Heart right ventricle (tissue), 16 donors: ENCODE measurements at places on chromosomes 2 and 18. TPM values are rescaled to one million over a fixed set of nuclear protein-coding genes. Genes with fewer than 3 reads are reported as not detected.

- no peak for DNase-seq
- H3K4me3 ChIP-seq, result no peak overlapping the region
- no peak overlapping the region for H3K27ac ChIP-seq
- H3K27me3 ChIP-seq, result no peaks in the 10 kb centered on the region
Observed at GRCh38 chr2:191713837-191714236, 35.9 kb downstream of the NABP1 start.

GRCh38 chr18:3491981-3492555 is 42.1 kb downstream of the TGIF1 start:
- no peak overlapping the region for H3K4me3 ChIP-seq
- peaks cover 7% of the 10 kb centered on the region for H3K27me3 ChIP-seq
- H3K4me1 ChIP-seq, result no peaks in the 10 kb centered on the region
- no peak overlapping the region for H3K27ac ChIP-seq
- H3K36me3 ChIP-seq, result no peaks in the 10 kb centered on the region
- DNase-seq, result no peak

DNA sequence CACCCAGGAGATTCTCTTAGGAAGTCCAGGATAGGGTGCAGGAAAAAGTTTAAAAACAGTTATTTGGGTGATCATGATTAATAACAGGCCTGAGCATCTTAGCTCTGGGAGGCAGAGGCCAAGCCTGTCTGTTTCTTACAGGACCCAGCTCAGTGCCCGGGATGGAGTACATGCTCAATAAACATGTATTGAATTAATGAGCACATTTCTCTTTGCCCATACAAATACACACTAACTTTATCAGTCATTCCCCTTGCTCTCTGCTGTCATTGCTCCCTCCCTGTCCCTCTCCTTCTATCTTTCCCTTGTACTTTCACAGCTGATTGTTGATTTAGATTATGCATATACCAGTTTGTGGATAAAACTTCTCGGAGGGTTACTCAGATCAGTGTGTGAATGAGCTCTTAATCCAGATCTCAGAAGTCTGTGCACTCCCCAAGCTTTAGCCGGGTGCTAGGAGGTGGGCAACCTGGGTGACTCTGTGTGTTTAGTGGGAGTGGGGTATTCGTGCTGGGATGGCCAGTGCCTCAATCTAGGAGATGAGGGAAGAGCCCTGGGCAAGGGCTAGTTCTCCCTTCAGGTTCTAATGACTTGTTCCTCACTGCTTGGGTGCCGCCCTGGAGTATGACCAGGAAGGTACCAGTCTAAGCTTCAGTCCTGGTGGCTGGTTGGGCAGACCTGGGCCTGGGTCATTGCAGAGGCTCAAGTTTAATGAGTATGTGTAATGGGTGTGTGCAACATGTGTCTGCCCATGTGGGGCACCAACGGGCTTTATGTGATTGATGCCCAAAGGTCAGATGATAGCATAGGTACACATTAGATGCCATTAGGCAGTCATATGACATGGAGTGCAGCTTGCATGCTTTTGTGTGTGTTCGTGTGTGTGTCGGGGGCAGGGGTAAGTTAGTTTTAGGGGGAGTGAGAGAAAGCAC is 10.6 kb downstream of the EMX1 start:
- peaks cover 35% of the 10 kb centered on the region for H3K27me3 ChIP-seq
- H3K27ac ChIP-seq, result no peak overlapping the region
- DNase-seq, result no peak
- no peaks in the 10 kb centered on the region for H3K36me3 ChIP-seq
- no peak overlapping the region for H3K4me3 ChIP-seq

GRCh38 chr2:170778900-170779299 is 8.7 kb downstream of the ERICH2 start:
- H3K36me3 ChIP-seq, result no peaks in the 10 kb centered on the region
- no peak overlapping the region for H3K27ac ChIP-seq
- no peak for DNase-seq
- H3K4me3 ChIP-seq, result no peak overlapping the region
- no peaks in the 10 kb centered on the region for H3K27me3 ChIP-seq

The CREG2 gene
- total RNA-seq, result not detected

The KCNF1 gene
- 0.42 TPM for total RNA-seq

The LYPD6 gene
- 0.55 TPM for total RNA-seq
